ENCODE measurements at places on chromosomes 6 and 20.

GRCh38 chr20:13142143-13142542 lies 78.9 kb upstream of the ISM1 start:
- no peak for DNase-seq

GRCh38 chr6:5990786-5991185 lies 15.9 kb downstream of the NRN1 start:
- DNase-seq = no peak

- peak; percentile 88 for DNase-seq
These were observed 11.4 kb downstream of the SYNGAP1 start for GRCh38 chr6:33430991-33431879.

- no peak for DNase-seq
These were observed 6.3 kb upstream of the GABRR2 start for GRCh38 chr6:89321131-89321970.

DNA sequence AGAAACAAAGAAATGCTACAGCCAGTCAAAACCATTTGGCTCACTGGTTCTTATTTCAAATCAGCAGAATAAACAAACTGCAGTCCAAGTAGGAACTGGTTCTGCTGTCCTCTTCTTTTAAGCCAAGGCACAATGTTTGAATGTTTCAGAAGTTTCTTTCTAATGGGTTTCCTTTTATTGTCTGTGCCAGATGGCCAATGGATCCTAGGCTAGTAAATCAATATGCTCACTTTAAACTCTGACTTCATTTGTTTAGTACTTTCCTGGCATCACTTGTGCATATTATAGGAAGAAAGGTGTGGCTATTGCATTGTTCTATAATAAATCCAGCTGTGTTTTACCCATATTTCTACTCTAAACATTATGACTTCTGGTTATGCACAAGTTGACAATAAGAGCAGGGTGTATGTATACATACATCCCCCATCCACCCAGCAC lies 99.7 kb upstream of the PLCB4 start:
- no peak for DNase-seq

GRCh38 chr20:58043236-58044140 lies 185.0 kb downstream of the ANKRD60 start:
- no peak for DNase-seq

DNA sequence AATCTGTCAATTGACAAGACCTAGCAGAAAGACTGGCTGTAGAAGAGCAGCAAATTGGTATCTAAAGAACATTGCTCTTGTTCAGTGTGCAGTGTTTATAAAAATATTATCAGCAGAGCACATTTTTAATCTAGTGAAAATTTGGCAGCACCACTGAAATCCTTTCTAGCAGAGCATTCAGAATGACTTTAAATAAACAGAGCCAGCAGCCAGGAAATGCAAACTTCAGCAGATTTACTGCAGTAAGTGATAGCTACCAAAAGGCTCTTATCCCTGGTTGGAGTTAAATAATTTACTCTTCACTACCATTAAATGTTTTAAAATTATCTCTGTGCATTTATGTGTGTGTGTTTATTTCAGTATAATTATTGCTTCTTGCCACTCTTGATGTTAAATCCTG lies 590.9 kb upstream of the CITED2 start:
- DNase-seq = no peak

- no peak for DNase-seq
These were observed 27.0 kb downstream of the MCHR2 start for GRCh38 chr6:99967052-99967451.

DNA sequence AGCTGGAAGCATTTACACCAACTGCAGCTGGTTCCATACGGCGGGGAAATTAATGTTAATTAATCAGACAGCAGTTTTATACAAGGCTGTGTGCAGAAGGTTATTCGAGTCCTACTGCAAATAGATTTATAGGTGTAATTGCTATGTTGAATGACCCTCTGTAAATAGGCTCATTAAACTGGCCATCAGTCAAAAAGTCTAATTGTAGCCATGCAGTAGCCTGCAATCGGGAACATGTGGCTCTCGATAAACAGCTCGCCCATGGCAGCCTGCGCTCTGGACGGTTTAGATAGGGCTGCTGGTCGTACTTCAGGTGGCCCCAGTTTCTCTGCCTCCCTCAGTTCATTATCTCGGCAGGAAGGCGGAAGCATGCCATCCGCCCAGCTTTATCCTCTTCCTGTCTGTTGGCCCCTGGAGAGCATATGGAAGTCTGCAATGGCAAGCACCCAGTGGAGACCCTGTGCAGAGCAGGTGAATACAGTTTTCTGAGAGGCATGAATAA lies 143.2 kb downstream of the MBOAT1 start:
- no peak for DNase-seq

DNA sequence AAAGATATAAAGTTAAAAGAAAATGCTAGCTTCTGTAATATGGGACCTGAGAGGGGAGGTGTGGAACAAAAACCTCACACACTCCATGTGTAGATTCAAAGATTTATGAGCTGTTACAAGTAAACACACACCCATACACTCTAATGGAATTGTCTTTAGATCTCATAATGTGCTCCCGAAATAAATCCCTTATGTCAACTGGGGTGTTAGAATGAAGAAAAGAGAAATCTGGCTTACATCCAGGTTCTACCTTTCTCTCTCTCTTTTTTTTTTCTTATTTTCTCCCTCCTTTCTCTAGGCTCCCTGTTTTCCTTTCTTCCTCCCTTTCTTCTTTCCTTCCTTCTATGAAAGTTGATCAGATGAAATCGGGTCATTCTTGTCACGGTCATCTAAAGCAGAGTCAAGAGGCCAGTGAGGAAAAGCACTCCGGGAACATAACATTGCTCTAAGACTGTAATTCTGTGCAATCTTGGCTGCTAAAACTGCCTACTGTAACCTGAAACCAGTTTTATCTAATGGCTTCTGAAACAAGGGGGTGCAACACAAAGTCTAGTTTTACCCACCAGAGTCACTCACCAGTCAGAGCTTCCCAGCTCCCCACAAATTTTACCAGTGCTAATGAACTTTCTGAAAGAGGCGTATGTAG lies 68.3 kb upstream of the BTBD3 start:
- DNase-seq = no peak

- peak; percentile 45 for DNase-seq
These were observed 3.8 kb downstream of the PREX1 start for GRCh38 chr20:48823960-48824498.

DNA sequence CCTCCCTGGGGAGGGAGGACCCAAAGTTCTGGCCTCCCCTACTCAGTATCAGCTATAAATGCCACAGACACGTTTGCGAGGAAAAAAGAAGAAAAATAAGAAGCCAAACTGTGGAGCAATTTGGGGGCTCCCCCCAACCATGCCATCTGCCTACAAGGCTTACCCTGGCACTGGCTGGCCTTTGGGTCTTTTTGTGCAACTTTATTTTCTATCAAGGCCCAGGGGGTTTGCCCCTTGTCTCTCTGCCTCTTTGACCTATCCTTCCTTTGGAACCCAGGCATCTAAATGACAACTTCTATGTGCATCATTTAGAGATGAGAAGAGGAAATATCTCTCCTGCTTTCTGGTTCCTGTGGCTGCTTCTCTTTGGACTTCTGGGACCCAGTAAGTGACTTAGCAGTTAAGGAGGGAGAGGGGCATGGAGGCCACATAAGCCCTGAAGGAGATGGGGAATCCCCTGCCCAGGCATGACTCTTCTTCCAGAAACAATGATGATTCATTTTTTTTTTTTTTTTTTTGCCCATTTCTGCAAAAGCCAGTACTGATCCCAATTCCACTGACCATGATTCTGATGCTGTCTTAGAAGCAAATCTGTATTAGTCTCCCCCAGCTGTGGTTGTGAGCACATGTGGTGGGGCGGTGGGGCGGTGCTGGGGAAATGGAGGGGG lies at the start of gene MUC22:
Gene MUC22 (plus strand): TSS at position 82 of the 668 bp plus-strand sequence. CDS start 233 bp downstream, at position 315.
- no peak for DNase-seq

DNA sequence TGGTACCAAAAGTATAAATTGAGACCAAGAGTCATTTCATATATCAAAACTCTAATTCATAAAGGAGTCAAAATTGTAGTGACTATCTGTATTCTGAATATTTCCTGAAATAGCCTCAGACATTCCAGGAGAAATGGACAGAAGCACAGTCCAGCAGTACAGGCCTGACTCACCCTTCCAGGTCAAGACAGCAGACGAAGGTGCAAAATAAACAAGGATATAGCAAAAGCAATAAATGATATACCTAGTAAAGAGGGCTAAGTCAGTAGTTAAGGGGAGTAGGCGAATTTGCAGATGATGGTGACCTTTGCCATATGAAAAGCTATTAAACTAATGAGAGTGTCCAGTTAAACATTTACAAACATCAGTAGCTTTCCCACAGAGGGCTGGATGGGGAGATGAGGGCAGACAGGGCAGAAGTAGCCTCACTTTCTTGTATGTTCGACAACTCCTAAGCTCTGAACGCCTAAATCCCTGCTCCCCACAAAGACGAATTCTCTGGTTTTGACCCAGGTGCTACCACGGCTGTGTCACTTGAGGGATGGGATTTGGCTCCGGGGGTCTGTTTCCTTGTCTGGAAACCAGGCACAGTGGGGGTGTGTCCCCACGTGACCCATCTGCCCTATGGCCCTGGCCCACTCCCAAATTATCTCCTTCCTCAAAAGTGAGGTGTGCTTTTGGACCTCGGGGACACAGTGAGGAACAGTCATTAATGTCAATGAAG lies 3.6 kb upstream of the SLC52A3 start:
- no peak for DNase-seq

- DNase-seq = no peak
These were observed 92.3 kb upstream of the ENPP5 start for GRCh38 chr6:46262928-46263706.

DNA sequence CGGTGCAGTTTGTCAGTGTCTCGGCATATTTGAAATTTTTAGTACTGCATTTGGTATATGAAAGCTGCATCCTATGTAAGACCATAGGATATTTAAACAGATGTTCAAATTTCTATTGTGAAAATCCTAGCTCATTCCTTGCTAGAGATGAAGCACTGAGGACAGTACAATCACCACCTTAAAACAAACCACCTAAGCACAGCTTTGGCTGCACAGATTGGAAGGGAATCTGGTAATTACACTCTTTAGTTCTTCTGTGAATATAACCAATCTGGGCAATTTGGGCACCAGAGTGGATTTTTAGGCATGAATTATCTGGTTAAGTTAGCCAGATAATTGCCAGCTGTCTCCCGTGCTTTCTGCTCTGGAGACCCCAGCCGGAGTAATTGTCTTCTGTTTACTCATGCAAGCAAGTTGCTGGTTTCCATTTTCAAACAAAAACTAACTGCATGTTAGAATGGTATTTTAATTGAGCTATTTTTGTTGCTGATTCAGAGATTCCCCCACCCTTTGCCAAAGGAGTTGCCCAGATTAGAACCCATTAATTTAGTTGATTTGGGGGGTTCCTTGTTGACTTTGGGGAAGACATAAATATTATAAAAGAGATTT lies 36.9 kb downstream of the E2F3 start:
- no peak for DNase-seq

- peak; percentile 95 for DNase-seq
These were observed at the start of gene AP5S1 for GRCh38 chr20:3820048-3820900. TSS of gene AP5S1 (plus strand) at chr20:3820547. CDS start at chr20:3822118, 1,571 bp downstream.

- DNase-seq = no peak
These were observed 699 bp upstream of the HSPA1B start for GRCh38 chr6:31826793-31827285.

DNA sequence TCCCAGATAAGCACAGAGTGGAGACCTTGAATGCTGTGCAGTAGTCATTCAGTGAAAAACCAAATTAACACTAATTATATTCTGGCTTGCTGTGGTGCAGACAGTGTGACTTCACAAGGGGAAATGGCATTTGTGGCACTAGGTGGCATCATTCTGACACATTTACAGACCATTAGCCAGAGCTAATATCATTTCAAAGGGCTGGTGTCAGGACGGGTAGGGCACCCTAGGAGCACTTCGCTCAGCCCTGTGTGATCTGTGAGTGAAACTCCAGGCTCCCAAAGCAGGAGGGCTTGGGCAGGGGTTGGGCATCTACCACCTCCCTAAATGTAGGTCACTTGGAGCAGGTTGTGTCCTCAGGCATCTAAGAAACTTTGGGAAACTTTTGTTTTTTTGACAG lies 555.8 kb downstream of the PKHD1 start:
- no peak for DNase-seq

- no peak for DNase-seq
These were observed 248.1 kb upstream of the OPRM1 start for GRCh38 chr6:153790876-153791473.

GRCh38 chr20:60068509-60068908 lies 110.3 kb downstream of the CDH26 start:
- no peak for DNase-seq

DNA sequence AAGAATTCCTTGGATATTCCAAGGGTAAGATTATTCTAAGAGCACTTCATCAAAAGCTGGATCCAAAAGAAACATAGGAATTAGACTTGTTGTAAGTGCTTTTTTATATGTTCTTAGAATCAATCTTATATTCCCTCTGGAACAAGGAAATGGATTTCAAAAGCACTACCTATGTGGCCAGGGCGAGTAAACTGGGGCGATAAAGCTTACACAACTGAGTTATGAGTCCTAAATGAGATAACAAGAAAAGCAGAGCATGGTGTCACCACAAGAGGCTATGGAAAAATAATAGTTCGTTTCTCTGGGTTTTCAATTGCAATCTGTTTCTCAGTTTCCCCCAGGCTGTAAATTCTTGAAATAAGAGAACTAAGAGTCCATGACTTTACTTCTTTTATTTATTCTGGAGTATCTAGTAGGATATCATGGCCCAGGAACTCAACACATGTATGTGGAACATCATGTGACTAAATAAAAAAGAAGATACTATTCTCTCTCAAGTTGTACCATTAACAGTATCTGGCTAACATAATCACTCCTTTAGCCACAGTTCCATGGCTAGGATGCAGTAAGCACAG lies 51.5 kb downstream of the NUDT3 start:
- DNase-seq = no peak

DNA sequence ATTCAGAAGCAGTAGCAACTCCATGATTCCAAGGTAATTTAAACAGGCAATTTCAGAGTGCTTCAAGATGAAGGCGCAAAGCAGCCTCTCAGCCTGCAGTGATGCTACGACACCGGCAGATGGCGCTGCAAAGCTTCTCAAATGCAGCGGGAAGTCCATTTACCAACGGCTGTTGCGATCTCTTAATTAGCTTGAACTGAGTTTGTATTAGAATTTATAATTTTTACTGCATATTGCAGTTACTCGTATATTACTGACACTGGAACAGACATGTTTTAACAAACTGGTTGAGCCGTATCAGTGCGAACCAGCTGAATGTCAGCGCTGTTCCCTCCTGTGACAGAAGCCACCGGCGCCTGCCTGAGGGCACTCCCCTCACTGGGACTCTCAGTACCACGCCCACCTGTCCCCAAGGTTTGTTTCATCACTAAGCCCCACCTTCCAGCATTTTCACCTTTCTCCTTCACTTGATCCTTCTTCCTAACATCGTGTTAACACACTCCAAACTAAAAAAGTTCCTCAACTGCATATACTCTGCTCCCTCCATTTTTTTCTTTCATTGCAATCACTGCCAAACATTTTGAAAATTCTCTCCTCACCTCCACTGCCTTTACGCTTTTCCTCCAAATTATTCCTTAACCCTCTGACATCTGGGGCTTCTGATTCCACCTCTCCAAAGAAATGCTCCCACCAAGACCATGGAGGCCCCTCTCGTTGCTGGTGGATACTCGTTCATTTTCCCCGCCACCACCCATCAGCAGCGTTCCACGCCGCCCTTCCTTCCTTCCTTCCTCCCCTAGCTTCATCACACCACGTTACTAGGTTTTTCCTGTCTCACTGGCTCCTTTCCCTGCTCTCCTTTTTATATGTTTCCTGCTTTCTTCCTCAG lies 14.5 kb downstream of the GNL1 start:
- DNase-seq = peak; percentile 84

GRCh38 chr6:41577356-41578216 lies 31.4 kb downstream of the FOXP4 start:
- DNase-seq = no peak
